CD8-positive, alpha-beta T cell (primary cell): ENCODE measurements at places on chromosomes 6 and 20.

DNA sequence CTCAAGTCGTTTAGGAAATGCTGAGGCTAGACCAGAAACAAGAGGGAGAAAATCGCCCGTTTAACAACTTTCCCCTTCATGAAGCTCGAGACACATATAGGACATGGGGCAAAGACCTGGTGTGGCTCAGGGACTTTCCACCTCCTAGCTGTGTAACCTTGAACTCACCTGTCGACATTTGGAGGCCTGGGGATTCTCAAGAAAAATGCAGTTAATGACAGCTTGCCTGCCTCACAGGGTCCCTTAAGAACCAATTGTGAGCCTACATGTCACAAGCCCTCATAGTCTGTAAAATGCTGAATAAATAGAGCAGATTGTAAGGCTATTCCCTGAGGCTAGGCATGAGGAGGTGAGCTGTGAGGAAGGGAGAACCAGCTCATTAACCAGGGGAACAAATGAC lies 35.1 kb downstream of the MGME1 start:
- DNase-seq, result no peak

DNA sequence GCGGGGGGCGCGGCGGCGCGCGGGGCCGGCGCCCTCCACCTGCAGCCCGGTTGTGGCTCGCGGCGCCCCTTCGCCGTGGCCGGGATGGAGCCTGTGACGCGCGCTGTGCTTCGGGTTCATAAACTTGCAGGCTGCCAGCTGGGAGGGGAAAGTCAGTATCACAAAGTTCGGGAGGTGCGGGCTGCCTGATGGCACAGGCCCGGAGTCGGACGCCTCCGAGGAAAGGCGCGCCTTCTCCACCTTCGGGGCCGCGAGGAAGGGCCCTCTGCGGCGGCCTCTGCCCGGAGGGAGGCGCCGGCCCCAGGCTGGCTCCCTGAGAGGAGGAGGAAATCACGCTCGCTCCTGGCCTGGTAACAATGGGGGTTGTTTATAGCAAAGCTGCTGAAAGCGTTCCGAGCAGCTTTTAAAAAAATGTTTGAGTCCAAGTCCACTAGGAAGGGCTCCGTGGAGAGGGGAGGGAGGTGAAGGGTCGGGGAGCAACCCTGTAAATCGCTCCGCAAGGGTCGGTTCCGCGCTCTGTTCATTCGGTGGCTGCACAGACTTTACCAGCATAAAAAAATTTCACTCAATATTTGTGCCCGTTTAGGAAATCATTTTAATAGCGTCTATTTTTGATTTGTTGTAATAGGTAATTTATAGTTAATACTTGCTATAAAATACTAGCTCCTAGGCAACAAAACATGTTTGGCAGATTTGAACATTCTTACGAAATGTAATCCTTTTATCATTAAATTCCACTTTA lies 1.0 kb downstream of the AFDN start:
- DNase-seq, result no peak

DNA sequence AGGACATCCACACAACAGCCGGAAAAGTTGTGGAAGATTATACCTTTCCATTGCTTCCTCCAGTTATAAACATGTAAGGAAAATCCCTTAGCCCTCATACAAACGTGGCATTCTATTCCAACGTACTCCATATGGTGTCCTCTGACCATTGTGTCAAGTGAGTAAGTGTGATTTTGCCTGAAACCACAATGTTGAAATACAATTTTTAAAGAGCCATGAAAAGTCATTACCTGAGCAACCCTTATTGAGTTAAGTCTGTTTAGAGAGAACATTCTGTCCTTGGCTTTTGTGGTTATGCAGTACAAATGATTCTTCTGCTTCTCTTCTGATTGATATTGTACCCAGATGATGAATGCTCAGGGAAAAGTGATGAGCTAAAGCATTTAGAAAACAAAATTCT lies 530.1 kb downstream of the HAO1 start:
- no peak for DNase-seq

- DNase-seq, result no peak
These were observed 56.8 kb downstream of the TMEM242 start for GRCh38 chr6:157266274-157267101.

- DNase-seq, result no peak
These were observed 294.4 kb upstream of the PRDM1 start for GRCh38 chr6:105791583-105792318.

- no peak for DNase-seq
These were observed 7.9 kb downstream of the CNKSR3 start for GRCh38 chr6:154502553-154502952.

DNA sequence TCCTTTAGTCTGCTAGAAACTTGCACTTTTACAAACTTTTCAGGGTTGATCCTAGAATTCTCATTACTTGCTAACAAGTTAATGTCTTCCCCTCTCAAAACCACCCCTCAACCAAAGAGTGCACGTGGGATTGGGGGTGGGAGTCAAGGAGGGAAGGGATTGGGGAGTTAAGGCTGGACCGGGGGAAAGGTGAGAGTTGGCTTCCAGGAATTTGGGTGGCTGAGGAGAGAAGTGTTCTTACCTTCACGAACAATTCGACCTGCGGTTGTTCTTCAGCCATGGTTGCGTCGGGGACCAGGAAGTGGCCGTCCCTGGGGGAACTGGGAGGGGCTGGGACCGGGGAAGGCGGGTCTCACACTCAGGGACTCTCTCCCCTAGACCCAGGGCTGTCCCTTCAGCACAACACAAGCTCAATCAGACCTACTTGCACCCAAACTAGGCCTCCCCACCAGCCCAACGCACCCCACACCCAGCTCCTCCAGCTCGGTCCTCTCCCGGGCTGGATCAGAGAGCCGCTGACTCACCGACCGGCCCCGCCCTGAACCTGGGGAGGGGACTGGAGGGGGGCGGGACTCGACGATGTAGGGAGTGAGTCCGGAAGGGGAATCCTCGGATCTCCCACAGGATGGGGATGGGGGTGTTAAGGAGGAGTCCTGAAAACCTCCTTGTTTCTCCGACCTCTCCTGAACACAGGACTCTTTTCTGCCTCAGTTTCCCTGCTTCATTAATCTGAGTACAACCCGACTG lies at the start of gene CLIC1:
Gene CLIC1 (minus strand): TSS at position 510 of the 747 bp plus-strand sequence. CDS start 230 bp downstream, at position 280.
- DNase-seq, result peak; percentile 72

- DNase-seq, result no peak
These were observed 16.6 kb downstream of the CD40 start for GRCh38 chr20:46134716-46135115.

- DNase-seq, result no peak
These were observed 136.7 kb downstream of the MMUT start for GRCh38 chr6:49326347-49326746.

GRCh38 chr20:62569615-62570014 lies 72.7 kb upstream of the SLCO4A1 start:
- no peak for DNase-seq

DNA sequence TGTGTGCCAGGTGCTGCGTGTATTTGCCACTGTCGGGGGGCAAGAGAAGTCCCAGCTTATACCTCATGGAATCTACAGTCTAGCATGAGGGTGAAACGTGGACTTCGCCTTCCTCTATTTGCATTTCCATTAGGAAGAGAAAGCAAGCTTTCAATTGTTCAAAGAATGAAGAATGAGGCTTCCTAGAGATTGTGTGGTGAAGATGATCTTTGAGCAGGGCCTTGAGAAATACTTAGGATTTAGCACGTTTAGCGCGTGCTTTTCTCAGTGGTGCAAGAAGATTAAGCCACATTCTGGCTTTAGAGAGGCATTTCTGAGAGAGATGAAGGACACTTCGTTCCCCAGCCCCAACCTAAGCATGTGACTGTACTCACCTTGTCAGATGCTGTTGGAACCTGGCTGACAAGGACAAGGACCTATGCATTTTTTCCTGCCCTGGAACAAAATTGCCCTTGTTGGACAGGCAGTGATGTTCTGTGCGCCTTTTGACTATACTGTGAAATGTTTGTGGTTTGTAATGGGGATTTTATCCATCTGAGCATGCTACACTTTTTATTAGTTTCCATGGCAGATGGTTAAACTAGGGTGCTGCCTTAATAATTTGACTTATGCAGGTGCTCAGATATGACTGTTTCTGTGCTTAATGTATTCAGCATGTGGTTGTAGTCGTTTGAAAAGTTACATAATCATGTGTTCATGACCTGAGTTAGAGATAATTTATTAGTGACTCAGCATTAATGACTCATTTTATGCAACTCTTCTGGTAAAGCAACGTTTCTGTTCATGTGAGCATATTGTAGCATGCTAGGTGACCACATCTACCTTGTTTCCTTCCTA lies 10.7 kb downstream of the TULP4 start:
- DNase-seq, result no peak
